ENCODE measurements at places on chromosomes 4 and X.

DNA sequence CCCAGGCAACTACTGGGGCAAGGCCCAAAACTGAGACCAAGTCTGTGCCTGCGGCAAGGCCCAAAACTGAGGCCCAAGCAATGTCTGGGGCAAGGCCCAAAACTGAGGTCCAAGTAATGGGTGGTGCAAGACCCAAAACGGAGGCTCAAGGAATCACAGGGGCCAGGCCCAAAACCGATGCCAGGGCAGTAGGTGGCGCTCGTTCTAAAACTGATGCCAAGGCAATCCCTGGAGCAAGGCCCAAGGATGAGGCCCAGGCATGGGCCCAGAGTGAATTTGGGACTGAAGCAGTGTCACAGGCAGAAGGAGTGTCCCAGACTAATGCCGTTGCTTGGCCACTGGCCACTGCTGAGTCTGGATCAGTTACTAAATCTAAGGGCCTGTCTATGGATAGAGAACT is 2.7 kb downstream of the GPRASP2 start:
- no peak for DNase-seq

GRCh38 chrX:24215272-24215671 is 65.7 kb downstream of the ZFX start:
- DNase-seq, result no peak

DNA sequence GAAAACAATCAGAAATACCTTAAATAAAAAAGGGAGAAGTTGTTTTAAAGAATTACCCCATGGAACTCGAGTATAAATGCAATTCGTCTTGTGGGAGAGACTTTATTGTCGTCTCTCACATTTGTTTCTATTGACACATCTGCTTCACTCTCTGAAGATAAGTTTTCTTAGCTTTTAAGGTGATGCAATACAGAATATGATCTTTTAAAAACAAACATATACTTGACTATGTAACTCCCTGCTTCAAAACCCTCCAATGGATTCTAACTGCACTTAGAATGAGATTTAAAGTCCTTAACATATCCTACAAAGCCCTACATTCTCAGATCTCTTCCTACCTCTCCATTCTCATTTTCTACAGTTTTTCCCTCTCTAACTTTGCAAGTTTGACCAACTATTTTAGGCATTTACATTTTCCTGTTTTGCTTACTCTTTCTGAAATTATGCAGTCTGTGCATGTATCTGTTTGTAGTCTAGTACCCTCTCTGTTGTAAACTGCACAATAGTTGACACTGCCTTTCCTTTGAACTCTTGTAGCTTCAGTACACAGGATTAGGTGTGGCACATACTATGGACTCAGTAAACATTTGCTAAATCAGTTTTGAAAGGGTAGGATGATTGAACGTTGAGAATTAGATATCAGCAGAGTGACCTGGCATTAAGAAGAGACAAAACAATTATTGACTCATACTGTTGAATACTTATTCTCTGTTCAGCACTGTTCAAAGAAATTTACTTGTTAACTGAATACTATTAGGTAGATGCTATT is 59.8 kb downstream of the AGTR2 start:
- DNase-seq, result no peak

DNA sequence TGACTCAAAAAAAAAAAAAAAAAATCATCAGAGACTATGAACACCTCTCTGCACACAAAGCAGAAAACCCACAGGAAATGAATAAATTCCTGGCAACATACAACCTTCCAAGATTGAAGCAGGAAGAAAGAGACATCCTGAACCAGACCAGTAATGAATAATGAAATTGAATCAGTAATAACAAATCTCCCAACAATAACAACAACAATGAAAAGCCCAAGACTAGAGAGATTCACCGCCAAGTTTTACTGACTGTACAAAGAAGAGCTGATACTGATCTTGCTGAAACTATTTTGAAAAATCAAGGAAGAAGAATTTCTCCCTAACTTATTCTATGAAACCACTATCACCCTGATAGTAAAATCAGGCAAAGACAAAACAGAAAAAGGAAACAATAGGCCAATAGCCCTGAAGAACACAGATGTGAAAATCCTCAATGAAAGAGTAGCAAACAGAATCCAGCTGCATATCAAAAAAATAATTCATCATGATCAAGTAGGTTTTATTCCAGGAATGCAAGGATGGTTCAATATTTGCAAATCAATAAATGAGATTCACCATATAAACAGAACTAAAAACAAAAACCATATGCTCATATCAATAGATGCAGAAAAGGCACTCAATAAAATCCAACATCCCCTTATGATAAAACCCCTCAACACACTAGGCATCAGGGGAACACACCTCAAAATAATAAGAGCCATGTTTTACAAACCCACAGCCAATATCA is 31.0 kb upstream of the PLK4 start:
- no peak for DNase-seq

DNA sequence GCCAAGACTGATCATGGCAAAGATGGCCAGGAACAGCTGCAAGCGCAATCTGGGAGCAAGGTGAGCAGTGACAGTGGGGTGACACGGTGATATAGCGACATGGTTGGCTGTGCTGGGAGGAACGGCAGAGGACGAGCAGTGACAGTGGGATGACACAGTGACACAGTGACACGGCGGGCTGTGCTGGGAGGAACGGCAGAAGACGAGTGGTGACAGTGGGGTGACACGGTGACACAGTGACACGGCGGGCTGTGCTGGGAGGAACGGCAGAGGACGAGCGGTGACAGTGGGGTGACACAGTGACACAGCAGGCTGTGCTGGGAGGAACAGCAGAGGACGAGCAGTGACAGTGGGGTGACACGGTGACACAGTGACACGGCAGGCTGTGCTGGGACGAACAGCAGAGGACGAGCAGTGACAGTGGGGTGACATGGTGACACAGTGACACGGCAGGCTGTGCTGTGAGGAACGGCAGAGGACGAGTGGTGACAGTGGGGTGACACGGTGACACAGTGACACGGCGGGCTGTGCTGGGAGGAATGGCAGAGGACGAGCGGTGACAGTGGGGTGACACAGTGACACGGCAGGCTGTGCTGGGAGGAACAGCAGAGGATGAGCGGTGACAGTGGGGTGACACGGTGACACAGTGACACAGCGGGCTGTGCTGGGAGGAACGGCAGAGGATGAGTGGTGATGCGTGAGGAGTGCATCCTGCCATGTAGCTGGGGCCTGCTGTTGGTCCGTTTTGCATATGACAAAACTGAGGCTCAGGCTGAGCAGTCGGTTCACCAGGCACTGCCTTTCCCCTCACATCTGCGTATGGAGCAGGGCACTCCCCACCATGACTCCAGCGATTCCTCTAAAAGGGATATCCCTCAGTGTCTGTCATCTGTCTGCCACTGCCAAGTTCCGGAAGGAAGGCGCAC is 36.0 kb upstream of the MXD4 start:
- no peak for DNase-seq

- DNase-seq, result no peak
Observed at GRCh38 chr4:105998171-105999063, 103.1 kb downstream of the NPNT start.

All from T-helper 9 cell (primary cell).